NCI-H146 (cell line): ENCODE measurements at places on chromosomes 16 and 17.
A peak's percentile ranks its signal among the peaks of the same experiment; 100 is the strongest.

DNA sequence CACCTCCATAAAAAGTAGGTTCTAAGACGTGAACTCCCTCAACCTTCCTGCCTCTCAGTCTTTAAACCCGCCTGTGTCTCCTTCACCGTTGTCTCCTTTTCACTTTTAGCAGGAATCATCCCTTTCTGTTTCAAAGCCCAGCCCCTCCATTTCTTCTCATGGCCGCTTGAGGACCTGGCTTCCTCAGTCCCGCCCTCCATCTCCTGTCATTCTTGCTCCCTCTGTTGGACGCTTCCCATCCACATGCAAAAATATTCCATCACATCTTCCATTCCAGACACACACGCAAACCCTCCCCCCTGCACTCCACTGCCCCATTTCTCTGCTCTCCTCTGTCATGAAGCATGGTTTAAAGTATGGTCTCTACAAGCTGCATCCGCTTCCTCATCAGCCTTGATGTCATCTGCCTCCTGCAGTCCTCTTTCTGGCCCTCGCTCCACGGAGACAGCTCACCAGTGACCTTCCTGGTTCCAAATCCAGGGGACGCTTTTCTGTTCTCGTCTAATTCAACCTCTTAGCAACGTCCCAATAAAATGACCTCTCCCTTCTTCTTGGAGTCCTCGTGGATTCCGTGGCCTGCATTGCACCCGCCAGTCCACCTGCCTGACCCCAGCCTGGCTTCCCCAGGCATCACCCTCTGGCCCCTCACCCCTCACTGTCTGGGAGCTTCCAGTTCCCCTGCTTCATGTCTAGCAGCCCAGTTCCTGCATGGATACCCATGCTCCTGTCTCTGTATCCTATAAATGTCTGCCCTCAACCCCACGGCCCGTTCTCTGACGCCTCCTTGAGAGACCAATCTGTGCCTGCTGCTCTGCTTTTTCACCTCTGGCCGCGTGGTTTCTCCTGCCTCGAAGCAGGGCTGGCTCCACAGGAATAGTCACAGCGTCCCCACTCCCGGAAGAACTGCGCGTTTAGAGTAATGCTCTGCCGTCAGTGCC, 26.2 kb downstream of the ANKRD40 start:
- peak; percentile 61 for DNase-seq

DNA sequence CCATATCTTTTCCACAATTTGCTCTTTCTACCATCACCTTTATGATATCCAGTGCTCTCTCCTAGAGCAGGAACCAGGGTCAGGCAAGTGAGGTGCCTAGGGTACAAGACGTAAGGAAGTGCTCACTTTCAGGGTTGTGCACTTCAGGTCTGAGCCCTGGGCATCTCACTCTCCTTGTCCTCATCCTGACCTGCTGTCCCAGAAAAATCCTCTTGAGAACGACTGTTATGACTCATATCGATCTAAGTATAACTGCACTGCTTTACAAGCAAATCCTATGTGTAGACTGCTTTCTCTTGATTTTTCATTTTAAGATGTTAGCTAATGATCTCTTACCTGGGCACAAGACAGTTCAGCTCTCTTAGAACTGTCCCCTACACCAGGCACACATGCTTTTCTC, 100.1 kb downstream of the TMEM100 start:
- no peak for DNase-seq

DNA sequence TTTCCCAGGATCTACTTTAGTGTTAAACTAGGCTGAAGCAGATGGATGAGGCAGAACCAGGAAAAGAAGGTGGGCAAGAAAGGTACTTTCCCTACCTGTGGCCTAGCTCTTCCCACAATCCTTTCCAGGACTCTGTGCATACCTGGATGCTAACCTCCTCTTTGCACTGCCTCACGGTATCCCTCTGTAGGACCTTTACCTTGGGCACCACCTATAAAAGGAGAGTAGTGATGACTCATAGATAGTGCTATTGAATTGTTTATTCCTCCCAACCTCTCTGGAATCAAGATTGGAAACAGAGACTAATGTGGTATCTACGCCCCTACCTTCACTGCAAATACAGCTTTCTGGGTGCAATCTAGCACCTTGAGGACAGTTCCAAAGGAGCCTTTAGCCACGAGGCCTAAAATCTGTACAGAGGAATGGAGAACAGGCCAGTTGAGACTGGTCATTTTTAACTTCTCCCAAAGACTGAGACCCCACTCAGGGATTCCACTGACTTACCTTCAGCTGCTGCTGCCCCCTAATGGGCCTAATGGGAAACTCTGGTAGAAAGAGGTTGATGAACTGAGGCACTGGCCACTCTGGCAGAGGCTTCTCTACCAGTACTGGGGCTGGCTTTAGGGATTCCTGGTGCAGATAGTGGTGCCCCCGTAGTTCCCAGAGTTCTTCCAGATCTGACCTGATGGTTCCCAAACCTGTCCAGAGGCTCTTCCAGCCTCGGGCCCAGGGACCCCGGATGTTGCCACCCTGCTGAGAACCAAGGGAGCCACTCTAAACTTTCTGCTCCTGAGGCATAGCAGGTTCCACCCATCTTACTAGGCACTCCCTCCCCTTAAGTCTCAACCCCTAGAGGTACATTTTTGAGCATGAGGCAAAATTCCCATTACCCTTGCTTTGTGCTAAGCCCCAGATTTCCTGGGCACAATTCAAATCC, 781 bp downstream of the RSKR start:
- DNase-seq: peak; percentile 28

DNA sequence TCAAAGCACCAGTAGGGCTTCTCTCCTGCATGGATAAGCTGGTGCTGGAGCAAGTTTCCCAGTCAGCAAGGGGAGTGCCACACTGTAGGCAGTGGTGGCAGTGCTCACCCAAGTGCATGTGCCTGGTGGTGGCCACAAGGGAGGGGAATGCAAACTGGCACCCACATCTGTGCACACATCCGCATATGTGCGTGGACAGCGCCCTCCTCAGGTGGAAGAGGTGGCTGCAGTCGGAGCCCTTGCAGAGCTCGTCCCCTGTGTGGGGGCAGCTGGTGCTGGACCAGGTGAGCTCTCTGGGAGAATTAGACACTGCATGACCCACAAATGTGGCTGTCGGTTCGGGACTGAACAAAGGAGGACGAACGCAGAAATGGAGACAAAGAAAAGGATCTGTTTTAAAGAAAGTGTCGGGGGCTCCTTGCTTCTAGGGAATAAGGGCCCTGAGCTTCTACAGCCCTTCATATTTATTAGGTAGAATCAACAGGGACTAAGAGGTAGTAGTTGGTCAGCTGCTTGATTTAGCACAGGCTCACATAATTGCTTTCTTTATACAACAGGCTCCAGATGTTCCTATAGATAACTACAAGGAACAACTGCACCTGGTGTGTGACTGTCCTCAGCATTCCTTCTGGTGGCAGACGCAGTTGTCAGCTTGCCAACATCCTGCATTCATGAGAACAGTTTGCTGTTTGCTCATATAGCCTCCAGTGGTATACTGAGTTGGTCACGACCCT, 5.3 kb upstream of the ZNF689 start:
- peak; percentile 93 for DNase-seq

GRCh38 chr17:56577843-56578204, 15.7 kb upstream of the NOG start:
- no peak for DNase-seq

GRCh38 chr16:9119795-9120194, 28.4 kb downstream of the HAPSTR1 start:
- DNase-seq: no peak

GRCh38 chr17:3865176-3865575, 19.1 kb upstream of the NCBP3 start:
- no peak for DNase-seq

- DNase-seq: peak; percentile 2
These were observed 402.1 kb upstream of the ERCC4 start for GRCh38 chr16:13517841-13518240.

- DNase-seq: no peak
These were observed 181.8 kb upstream of the CIBAR2 start for GRCh38 chr16:85293904-85294642.

DNA sequence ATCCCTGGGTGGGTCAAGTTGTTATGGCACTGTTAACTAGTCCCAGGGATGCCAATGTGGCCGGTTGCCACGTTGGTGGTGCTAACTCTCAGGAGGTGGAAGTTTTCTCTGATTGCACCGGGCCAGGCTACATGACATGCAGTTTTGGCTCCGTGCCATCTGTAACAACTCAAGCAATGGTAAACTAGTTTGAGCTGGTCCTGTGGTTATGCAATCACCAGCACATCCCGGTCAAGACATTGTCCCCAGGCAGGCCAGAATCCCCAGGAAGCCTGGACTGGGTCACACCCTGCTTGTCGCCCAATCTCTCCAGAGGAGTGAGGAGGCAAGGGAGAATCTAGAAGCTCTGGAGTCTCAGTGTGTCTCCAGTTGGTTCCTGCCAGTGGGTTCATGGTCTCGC, 10.1 kb upstream of the CCL17 start:
- no peak for DNase-seq

GRCh38 chr17:37422971-37423625, 16.4 kb downstream of the TADA2A start:
- no peak for DNase-seq

DNA sequence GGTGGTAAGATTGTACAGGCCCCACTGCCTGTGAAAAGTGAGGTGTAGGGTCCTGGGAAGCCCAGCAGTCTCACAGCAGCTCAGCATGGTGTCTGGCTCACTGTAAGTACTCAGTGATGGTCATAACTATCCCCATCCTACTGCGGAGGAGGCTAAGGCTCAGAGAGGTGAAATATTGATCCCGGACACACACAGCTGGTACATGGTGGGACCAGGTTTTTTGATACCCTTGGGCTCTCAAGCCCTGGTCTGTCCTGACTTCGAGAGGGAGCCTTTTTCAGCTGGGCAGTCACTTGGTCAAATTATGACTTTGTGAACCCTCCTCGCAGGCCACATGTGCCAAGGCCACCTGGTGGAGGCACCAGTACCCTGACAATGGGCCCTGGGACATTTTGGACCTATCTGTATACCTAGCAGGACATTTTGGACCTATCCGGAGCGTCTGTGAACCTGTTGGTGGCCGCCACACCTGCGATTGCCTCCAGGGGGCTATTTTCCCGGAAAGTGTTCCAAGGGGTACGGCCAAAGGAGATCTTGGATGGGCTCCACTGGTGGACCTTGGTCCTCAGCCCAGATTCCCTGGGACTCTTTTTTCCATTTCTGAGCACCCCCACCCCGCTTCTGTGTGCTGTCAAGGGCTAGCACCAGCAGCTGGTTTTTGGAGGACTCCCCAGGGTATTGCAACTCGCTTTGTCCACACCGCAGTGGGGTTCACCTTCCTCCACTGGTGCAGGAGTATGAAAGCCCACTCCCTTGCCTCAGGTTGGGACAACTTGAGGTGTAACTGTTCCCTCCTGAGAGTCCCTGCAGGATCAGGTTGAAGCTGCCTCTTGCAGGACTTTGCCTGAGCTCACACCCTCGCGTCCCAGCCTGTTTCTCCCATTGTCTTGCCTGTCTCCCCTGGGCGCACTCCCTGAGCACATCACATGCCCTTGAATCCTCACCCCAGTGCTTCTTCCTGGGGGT, 83.6 kb upstream of the NKD1 start:
- DNase-seq: no peak

GRCh38 chr17:78058581-78058980, 70.0 kb downstream of the TMC6 start:
- no peak for DNase-seq

- no peak for DNase-seq
These were observed 9.1 kb upstream of the DUXB start for GRCh38 chr16:75710344-75710743.

DNA sequence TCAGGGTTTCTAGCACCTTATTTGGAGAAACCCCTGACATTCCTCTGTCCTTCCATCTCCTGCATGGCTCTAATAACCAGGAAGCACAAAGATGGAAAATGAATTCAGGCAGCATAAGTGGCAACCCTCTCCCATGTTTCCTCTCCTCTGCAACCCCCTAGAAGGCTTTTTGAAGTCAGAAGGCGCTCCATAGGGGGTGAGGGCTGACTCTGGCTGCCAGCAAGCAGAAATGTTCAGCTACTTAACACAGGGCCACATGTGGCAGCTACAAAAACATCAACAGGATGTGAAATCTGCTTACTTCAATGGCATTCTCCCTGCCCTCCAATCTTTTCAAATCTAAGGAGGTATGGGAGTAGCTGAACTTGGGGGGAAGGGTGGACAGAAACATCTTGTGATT, 55.2 kb upstream of the IRX5 start:
- no peak for DNase-seq

DNA sequence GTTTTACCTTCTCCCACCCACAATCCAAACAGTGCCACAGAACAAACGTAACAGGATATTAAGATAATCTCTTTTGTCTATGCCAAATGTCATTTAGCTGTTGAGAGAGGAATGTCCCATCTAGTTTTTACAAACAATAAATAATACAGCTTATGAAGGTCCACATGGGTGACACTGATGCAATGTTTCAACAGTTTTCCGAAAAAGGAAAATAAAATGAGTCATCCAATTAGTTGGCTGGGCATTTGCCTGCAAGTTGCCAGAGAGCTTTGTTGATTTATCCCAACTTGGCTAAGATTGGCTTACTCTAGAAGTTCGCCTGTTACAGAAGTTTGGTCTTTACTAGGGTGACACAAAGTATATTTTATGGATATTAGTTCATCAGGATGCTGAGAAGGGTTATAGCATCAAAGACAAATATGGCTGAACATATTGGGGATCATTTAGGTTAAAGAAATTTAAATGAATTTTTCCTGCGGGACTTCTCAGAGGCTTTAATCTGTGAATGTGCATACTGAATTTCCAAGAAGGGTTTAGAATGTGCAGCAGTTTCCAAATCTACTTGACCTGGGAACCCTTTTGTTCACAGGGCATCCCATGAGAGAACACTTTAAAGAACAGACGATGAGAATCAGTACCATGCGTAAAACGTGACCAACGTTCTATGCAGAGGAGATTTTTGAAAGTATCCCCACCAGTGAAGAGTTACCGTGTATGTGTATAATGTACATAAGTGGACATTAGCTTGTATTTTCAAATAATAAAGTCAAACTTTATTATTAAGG, 73.1 kb downstream of the CDH13 start:
- no peak for DNase-seq

GRCh38 chr17:82900741-82901140, 60.9 kb upstream of the ZNF750 start:
- no peak for DNase-seq

DNA sequence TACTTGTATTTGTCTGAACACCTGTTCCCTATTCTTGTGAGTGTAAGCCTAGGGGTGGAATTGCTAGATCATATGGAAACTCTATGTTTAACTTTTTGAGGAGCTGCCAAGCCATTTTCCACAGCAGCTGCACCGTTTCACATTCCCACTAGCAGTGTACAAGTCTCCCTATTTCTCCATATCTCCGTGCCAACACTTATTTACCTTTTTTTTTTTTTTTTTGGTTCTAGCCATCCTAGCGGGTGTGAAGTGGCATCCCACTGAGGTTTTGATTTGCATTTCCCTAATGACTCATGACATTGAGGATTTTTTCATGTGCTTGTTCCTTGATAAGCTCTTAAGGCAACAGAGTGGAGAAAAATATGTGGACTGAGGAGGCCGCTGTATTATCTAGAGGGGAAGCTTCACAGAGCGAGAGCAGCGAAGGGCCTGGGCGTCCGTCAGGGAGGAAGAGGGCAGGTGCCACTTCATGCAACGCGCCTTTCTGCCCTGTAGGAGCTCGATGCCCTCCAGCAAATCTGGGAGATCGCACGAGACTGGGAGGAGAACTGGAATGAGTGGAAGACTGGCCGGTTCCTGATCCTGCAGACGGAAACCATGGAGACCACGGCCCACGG, 50.0 kb downstream of the DNAH2 start:
- peak; percentile 54 for DNase-seq

GRCh38 chr17:50198026-50198669, 3.3 kb downstream of the COL1A1 start:
- peak; percentile 21 for DNase-seq

- DNase-seq: no peak
These were observed 1.3 kb downstream of the MPP3 start for GRCh38 chr17:43831633-43832032.
